ENCODE measurements at places on chromosomes 13 and 19.

GRCh38 chr13:29165216-29165615 is 345.1 kb downstream of the MTUS2 start:
- no peak for DNase-seq

DNA sequence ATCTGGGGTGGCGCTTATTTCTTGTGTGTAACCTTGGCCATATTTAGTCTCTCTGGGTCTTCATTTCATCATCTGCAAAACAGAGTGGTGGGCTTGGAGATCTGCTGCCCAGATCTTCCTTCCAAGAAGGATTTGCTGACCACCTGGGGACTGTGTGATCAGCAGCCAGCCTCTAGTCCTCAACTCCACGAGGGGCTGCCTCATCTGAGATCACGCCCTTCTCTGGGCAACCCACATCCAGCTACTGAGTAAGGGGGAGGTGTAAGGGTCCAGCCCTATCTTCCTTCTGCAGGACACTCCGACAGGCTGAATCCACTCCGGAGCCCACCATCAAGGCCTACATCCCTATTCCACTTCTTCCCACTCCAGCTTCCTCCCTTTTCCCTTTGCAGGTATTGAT is 57.9 kb downstream of the CHST8 start:
- no peak for DNase-seq

DNA sequence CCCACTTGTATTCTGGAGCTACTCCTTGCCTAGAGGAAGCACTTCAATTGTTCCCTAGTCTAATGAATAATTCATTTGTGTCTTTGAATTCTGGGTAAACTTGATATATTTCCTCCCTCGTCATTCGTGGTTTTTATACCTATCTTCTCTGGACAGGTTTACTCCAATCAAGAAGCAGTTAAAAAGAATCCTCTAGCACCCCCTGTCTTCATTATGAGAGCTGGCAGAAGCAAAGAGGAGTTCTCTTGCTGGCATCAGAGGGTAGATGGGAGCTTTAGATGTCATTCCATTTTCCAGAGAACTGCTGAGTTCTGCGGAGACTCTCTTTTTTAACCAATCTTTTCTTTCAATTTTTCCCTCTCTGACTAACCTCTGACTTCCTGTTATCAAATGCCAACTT is 627.7 kb downstream of the FGF9 start:
- DNase-seq: no peak

GRCh38 chr19:5080809-5081208 is 111.9 kb downstream of the KDM4B start:
- no peak for DNase-seq

DNA sequence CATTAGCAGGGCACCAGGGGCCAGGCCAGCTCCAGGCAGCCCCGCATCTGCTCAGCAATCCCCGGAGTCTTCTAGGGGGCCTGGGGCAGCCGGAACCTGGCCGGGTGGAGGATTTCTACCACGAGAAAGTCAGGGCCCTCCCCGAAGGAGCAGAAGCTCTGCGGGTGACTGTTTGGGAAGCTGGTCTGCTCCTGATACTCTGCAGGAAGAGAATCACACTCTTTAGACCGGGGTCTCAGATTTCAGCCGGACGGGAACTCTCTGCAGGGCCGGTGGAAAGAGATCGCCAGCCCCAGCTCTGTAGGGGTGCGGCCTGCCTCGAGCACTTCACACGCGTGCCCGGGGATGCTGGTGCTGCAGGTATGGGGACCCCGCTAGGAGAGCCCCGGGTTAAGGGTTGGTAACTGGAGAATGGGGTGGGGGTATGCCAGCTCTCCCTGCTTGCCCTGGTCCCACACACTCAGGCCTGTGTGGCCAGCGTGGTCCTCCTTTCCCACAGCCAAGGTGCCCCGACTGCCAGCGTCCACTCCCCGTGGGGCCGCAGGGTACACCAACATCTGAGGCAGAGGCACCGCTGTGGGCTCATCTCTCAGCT is 20.1 kb downstream of the RASA3 start:
- DNase-seq: peak; percentile 2

DNA sequence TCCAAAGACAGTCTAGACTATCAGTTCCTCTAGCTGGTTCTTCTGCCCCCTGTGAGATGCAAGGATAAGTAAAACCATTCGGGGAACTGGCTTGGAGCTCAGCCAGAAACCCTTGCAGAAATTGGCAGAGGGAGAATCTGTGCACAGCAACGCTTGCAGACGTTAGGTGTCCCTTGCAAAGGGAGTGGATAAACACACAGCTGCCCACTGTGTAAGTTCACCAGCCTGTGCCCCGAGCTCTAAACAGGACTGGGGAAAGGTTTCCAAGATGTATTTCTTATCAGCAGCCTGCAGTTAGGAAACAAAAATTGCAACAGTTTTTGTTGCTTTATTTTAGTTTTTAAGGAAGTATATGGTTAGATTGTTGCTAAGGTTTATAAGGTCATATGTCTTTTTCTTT is 19.0 kb upstream of the ADGRE1 start:
- no peak for DNase-seq

- no peak for DNase-seq
Observed at GRCh38 chr13:99392470-99393135, 85.4 kb upstream of the GPR183 start.

DNA sequence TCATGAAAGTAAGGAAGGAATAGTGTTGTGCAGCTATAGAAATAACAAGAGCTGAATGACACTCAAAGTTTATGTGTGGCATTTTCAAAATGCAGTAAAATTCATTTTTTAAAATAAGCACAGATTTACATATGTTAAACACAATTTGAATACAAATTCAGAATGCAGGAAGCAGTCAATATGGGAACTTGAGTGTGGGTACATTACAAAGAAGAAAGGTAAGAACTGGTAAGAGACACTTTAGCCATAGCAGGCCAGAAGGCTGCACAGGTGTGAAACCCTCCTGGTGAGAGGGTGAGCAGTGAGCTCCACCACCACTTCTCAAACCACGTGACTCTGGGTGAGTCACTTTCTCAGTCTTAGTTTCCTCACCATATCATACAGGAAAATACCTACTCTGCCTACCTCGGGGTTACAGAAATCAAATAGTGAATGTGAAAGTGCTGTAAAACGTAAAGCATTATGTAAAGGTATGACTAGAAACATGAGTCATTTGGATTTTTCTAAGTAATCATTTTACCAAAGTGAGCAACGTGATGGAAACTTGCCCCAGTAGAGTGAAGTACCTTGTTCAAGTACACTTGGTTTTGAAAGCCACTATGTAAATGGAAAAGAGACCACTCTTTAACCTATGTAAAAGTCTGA is 40.5 kb downstream of the USP12 start:
- peak; percentile 72 for DNase-seq

DNA sequence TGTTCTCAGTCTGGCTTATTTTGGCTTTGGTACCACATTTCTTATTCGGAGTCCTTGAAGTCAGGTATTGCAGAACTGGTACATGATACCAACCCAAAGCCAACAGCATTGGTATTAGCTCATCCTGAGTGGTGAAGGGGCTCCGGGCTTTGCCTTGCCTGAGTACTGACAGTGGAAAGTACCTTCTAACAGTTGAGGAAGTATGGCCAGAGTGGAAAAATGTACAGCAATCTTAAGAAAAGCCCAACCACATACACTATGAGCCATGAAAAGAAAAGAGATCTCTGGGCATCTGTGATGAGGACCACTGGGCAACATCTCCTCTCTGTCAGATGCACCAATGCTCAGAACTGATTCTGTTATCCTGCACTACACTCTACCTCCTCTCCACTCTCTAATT is 8.3 kb downstream of the LCP1 start:
- DNase-seq: peak; percentile 46

- no peak for DNase-seq
Observed at GRCh38 chr19:33261511-33262189, 36.0 kb upstream of the SLC7A10 start.

GRCh38 chr19:30123119-30123518 is 181.1 kb downstream of the URI1 start:
- DNase-seq: no peak

DNA sequence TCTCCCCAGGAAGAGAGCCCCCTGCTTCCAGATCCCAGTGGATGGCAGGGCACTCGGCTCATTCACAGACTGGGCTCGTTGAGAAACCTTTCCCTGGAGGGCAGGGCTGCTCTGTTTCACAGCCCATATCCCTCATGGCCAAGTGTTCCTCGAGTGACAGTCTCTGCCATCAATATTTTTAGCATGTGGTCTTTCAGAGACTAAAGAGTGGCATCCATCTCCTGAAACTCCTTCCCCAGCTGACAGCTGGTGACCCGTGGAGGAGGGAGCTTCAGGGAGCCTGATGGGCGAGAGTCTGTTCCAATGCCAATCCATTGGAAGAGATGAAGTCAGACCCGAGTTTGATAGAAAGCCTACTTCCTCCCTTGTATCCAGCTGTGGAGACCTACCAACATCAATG is 30.7 kb upstream of the ALOX5AP start:
- DNase-seq: no peak

DNA sequence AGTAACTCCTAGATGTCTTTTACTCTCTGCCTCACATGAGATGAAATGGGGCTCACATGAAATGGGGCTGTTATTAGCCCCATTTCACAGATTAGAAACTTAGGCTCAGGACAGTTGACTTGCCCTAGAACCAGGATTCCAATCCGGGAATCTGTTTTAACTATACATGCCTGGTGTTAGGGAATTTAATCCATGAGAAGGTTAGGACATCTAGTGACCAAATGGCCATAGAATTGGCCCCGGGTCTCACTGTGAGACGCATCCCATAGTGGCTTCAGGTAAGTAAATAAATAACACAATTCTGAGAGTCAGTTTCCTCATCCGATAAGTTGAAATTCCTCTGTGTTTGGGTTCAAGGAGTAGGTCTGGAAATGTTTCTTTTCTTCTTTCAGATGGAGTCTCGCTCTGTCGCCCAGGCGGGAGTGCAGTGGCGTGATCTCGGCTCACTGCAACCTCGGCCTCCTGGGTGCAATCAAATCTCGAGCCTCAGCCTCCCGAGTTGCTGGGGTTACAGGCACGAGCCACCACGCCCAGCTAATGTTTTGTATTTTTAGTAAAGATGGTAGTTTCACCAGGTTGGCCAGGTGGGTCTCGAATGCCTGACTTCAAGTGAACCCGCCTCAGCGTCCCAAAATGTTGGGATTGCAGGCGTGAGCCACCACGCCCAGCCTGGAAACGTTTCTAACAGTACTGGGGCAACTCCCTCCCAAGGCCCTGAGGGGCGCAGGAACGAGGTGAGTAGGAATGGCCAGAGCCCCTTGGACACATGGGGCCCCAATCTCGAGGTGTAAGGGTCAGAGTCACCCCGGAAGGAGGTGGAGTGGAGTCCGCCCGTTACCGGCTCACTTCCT is 1.2 kb upstream of the ZNF574 start:
- DNase-seq: peak; percentile 39

DNA sequence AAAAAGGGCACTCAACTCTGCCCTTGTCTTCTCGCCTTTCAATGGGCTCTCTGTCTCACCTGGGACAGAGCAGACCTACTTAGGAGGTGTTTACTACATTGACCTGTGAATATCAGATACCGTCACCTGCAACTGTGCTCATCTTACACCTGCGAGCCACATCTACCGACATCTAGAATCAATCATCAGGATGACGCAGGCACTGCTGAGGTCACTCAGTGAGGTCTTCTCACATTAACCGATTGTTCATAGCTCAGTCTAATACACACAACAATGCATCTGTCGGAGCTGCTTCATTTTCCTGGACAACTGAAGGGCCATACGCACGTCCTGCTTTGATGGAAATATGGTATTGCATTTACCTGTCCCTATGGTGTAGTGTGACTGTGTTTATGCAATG is 211.9 kb downstream of the FGF9 start:
- DNase-seq: no peak

DNA sequence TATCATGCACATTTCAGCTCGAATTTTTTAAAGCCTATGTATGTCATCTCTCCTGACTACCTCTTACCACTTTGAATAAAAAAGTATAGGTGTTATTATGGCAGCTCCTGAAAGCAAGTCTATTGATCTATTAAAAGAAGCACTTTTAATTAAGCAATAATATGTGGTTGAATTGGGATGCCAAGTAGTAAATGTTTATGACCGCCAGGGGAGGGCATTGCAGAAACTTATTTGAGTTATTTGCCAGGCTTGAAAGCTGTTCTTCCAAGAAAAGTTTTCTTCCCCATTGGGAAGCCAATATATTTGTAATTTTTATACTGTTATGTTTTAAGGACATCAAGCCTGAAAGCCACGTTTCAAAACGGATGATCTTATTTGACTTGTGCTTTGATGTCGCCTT is 88.1 kb upstream of the SOX21 start:
- no peak for DNase-seq

DNA sequence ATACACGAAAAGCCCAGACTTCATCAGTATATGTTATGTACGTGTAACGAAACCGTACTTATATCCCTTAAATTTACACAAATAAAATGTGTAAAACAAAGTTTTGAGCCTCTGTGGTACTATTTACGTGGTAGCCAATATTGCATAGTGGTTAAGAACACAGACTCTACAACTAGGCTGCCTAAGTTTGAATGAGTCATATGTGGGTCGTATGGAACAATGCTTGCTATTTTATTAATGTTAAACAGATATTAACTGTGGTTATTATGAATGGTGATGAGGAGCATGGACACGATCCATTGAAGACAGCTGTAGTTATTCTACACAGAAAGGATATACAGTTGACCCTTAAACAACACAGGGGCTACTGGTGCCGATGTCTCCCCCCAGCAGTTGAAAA is 42.5 kb downstream of the DPY19L3 start:
- DNase-seq: no peak

- DNase-seq: no peak
Observed at GRCh38 chr19:38268539-38268938, 4.2 kb downstream of the SPINT2 start.

- DNase-seq: no peak
Observed at GRCh38 chr19:2517881-2518601, 42.1 kb downstream of the GADD45B start.

DNA sequence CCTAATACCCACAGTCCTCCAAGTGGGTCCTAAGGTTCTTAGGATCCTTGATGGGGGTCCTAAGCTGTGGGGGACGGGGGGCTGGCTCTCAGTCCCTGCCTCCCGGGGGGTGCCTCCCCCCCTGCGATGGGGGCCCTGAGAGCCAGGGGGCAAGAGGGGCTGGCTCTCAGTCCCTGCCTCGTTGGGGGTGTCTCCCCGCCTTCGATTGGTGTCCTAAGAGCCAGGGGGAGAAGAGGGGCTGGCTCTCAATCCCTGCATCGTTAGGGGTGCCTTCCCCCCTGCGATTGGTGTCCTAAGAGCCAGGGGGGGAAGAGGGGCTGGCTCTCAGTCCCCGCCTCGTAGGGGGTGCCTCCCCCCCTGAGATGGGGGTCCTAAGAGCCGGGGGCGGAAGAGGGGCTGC is 37.0 kb downstream of the SLC25A30 start:
- no peak for DNase-seq

DNA sequence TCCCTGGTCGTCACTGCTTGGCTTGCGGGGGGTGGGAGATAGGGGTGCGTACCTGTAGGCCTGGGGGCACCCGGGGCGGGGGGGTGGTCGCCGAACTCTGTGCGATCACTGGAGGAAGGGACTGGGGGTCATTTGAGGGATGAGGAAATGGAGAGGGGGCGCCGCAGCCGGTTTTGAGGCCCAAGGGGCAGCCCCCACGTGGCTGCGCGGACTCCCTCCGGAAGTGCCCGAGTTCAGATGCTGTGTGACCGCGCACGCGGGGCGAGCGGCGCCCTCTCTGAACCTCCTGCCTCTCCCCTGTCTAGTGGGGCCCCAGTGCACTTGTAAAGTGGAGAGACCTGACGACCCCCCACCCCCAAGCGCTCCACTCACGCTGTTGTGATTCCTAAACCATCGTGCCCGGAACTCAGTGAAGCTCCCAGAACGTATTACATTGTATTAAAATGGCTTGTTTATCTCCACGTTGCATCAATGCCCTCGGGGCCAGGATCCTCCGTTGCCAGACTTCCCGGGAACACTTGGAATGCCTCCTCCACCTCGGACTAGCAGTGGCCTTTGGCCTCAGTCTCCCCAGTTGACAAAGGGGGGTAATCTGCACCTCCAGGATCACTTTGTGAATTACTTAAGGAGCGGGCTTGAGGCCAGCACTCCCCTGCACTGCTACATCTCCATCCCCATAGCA is 3.0 kb upstream of the NANOS3 start:
- DNase-seq: no peak

Measured in stimulated activated naive CD8-positive, alpha-beta T cell treated with anti-CD3 and anti-CD28 coated beads, Interleukin-15, Interleukin-2, amounts not matched to agents 100 U/mL and 50 U/mL, for 24 hours (primary cell).